Posterior vena cava (tissue), 2 donors: ENCODE measurements at places on chromosomes 13 and 19. TPM values are rescaled to one million over a fixed set of nuclear protein-coding genes. Genes with fewer than 3 reads are reported as not detected.

The SLC25A41 gene
- total RNA-seq: not detected

The SIGLEC5 gene
- total RNA-seq: not detected

The KANK3 gene
- 11.0 TPM for total RNA-seq

The CHERP gene
- total RNA-seq: 23.6 TPM

The PRR22 gene
- total RNA-seq: 1.00 TPM

The HSH2D gene
- 0.81 TPM for total RNA-seq

The LRRC63 gene
- total RNA-seq: not detected

The ZNF284 gene
- total RNA-seq: 2.3 TPM

The IGSF23 gene
- not detected for total RNA-seq

The LILRA1 gene
- total RNA-seq: 1.7 TPM

The GSX1 gene
- not detected for total RNA-seq

The EHD2 gene
- 235 TPM for total RNA-seq

The TEX101 gene
- total RNA-seq: not detected

The ZNF730 gene
- total RNA-seq: 1.0 TPM

The LPAR2 gene
- total RNA-seq: 5.5 TPM

The EPSTI1 gene
- 8.3 TPM for total RNA-seq

The PET100 gene
- total RNA-seq: 65.8 TPM

The NLRP9 gene
- total RNA-seq: not detected

The B3GNT8 gene
- total RNA-seq: 3.3 TPM

The KBTBD6 gene
- 6.9 TPM for total RNA-seq
